ENCODE measurements at places on chromosomes 5 and 9.
A peak's percentile ranks its signal among the peaks of the same experiment; 100 is the strongest.

GRCh38 chr5:73111536-73111935, 8.8 kb upstream of the TMEM171 start:
- DNase-seq, result no peak

- DNase-seq, result peak; percentile 1
Observed at GRCh38 chr5:18393565-18394442, 759.5 kb downstream of the TAF11L14 start.

DNA sequence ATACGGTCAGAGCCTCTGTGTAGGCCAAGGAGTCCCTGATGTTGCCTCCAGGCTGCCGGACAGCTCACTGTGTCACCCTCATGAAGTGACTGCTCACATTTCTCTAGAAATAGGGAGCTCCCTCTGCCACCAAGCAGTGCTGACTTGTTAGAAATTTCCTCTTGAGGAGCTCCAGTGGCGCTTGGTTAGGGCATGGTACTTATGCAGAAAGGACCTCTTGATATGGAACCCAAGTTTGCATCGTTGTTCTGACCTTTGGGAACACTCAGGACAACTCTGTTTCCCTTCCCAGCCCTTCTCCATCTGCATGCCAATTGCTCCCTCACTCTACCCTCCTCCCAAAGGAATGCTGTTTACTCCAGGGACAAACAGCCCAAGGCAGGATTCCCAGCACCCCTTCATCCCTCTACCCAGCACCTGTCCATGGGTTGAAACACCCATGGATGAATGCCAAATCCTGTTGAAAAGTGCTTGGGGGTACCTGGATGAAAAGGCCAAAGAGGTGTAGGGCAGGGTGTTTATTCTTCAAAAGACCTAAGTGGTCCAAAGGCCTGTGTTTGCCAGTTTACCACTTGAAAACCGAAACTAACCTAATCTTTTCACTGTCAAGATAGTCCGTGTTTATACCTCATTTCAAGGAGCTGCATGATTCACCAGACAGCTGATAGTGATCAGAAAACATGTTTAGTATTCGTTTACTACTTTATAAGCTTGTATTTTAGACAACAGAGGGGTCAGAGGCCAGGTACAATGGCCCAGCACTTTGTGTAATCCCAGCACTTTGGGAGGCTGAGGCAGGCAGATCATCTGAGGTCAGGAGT, 51.1 kb downstream of the KLF4 start:
- no peak for DNase-seq

GRCh38 chr5:6788956-6789649, 75.9 kb downstream of the TENT4A start:
- DNase-seq, result no peak

DNA sequence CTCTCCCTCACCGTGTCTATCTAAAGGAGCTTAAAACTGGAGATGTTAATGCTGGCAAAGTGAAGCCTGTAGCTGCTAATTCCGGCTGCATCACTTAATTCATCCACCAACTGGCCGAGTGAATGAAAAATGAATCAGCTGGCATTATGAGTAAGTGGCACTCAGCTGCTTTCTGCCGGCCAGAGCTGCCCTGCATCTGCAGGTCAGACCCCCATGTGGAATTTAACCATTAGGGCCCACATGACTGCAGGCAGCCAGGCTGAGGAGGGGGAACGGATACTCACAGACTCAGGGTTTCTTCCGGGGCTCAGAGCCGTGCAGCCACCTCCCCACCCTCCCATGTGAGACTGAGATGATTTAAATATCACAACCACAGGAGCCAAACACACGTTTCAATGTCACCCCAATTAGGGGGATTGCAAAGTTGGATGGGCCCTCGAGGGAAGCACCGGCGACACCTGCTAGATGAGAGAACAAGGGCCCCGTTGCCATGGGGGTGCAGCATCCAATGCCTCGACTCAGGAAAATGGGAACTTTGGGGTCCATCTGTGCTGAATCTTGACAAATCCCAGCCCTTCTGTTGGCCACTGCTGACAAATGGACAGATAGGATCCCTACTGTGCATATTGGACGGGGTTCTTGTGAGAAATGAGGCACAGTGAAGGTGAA, 115.6 kb upstream of the ALDH1B1 start:
- DNase-seq, result no peak

DNA sequence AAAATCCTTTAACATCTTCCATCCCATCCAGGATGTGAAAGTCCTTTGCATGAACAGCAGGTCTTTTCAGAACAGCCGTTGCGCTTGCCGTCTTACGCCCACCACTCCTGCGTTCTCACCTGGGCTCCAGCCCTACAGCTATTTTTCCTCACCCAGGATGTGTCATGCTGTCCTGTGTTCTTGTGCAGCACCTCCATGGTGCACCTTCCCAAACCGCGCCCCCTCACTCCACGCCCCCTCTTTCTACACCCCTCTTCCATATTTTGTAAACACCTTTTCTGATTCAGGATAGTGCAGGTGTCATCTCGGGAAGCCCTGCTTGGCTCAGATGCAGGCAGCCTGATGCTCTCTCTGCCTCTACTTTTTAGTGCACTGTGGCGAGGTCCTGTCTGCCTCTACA, 18.4 kb downstream of the CAMK4 start:
- DNase-seq, result no peak

GRCh38 chr5:42992088-42992879, 47.8 kb downstream of the ANXA2R start:
- DNase-seq, result no peak

GRCh38 chr5:38051711-38052511, 206.4 kb upstream of the EGFLAM start:
- DNase-seq, result no peak

DNA sequence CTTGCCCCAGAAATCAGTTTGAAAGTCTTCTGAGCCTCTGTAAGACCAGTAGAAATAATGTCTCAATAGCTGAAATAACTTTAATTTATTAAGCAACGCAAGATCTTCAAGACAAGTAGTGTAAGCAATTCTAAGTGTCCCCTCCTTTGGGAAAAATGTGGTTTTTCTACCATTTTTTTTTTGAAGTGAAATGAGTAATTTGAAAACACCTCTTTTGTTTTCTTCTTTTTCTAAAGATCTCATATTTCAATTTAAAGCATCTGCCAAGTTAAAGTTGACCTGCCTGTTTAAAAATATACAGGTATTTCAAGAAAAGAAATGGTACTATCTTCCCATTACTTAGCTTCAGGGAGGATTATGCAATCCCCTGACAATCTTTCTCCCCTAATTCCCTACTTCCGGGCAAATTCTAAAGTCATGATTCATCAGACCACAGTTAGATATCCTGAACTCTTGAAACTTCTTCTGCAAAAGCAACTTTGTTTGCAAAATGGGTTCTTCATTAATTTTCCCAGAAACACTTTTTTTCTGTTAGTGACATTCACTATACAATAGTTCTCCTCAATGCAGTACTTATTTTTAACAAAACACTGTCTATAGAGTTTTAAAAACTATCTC, 7.8 kb upstream of the ANXA1 start:
- DNase-seq, result peak; percentile 61

DNA sequence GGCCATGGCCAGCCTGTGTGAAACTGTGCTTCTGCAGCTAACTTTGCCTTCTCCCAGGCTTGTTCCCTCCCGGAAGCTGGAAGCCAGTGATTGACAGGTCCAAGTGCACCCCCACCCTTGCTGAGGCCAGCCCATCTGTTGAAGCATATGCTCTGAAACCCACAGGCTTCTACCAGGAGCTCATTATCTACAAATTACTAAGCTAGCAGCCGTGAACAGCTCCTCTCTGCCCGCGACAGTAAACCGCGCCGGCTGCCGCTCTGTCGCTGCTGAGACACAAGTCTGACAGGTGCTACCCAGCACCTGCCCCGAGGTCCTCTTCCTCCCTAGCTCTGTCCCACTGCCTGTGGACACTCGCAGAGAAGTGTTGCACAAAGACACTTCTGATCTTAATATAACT, 490.9 kb downstream of the GADD45G start:
- DNase-seq, result no peak

- DNase-seq, result no peak
Observed at GRCh38 chr5:35785601-35786085, 71.0 kb upstream of the IL7R start.

- no peak for DNase-seq
Observed at GRCh38 chr9:34665067-34665380, 2.6 kb upstream of the CCL27 start.

DNA sequence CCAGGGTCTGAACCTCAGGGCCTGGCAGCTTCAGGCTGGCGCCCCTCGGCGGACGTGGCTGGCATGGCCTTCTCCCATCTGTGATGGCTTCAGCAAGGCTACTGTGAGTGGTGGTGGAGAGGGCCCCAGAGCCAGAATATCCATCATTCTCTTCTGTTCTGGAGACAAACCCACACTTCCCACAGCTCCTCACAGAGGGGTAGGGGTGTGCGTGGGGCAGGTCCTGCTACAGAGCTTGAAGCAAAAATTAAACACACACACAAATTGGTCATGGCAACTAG, 9.6 kb downstream of the GPX3 start:
- DNase-seq, result no peak

GRCh38 chr9:93655621-93656425, 79.4 kb downstream of the PHF2 start:
- no peak for DNase-seq

DNA sequence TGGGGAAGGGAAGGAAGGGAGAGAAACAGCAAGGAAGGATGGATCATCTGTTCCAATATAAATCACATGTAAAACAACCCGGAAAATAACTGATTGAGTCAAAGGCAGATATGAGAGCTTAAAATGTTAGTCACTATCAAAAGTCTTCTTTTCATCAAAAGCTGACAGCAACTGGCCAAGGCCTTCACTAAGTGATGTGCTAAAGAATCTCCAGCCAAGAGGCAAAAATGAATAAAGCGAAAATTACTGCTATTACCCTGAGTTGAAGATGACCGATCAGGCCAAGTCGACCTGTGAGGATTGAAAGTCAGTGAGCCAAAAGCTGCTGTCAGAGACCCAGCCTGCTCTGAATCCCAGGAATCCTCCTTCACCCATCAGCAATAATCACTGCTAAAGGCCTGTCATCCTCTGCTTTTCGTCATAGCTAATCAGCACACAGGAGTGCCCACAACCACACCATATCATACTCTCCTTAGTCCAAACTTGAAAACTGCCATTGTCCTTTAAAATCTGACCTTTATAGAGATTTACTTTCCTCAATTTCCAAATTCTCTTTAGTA, 736.9 kb downstream of the TLE1 start:
- DNase-seq, result no peak

- no peak for DNase-seq
Observed at GRCh38 chr9:5510989-5511388, 658 bp downstream of the PDCD1LG2 start.
